Hypothalamus (tissue), 51 donors: ENCODE measurements at places on chromosomes 4 and X.

DNA sequence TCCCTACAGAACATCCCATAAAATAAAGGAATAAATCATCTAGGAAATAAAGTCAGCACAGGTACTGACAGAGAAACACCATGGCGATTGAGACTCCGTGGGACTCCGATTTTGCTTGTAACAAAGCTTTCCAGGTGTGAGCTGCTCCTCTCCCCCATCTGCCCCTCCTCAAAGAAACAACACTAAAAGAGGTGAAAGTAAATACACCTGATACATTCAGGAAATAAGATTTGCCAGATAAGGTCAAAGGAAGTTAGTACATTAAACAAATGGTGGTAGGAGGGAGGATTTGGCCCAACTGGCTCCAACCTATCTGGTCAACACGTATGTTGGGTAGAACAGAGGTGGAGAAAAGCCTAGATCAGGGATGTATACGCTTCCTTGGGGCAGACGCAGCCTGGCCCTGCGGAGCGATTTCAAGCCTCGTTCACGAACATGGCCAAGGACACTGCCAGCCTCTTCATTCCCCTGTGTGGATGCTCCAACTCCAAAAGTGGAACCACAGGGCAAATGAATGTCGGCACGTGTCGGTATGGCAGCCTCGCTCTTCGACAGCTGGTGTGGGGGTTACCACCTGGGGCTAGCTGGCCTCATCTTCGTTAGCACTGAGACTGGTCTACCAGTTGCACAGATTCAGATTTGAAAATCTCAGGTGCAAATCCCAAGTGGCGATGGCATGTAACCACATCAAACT, 162.5 kb downstream of the AFAP1 start:
- DNase-seq: no peak

DNA sequence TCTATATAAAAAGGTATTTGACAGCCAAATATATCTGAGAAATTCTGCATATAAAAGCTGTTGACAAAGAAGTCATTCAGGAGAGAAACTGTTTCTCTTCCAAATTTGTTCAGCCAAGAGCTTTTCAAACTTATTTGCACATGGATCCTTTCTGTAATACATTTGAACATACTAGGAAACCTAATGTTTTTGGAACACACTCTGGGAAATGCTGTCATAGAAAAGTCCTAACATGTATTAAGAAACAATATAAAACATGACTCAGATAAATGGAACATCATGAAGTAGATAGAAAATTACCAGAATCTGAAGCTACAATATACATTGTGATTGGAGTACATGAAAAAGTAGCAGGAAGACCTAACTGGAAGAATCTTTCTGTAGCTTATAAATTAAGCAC, 781.5 kb upstream of the EPHA5 start:
- no peak for DNase-seq

GRCh38 chr4:54574500-54574899, 83.3 kb upstream of the KIT start:
- DNase-seq: no peak

GRCh38 chr4:94813221-94813620, 55.5 kb downstream of the BMPR1B start:
- DNase-seq: no peak

GRCh38 chr4:1048773-1049590, 37.6 kb downstream of the FGFRL1 start:
- no peak for DNase-seq

DNA sequence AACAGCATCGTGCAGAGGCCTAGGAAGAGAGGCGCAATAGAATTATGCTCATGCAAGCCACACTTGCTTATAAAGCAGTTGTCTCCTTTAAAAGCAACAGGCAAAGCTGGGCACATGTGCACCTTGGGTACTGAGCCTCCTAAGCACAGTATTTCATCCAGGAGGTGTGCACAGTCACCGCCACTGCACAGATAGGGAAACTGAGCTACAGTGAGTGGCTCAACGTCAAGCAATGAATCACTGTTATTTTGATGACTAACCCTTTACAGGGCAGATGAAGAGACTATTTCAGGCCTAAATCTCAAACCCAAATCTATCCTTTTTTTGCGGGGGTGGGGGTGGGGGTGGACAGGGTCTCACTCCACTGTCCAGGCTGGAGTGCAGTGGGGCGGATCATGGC, 42.3 kb downstream of the BCOR start:
- DNase-seq: no peak

GRCh38 chrX:109760209-109760921, 27.3 kb upstream of the ACSL4 start:
- no peak for DNase-seq
